GM23248 (cell line): ENCODE measurements at places on chromosomes 5 and 9. TPM values are rescaled to one million over a fixed set of nuclear protein-coding genes. Genes with fewer than 3 reads are reported as not detected.

The MARVELD2 gene
- 2.8 and 5.5 TPM in 2 replicates for total RNA-seq

The ANXA1 gene
- total RNA-seq = 986 and 1,002 TPM in 2 replicates

The CHSY3 gene
- 2.4 and 4.2 TPM in 2 replicates for total RNA-seq

DNA sequence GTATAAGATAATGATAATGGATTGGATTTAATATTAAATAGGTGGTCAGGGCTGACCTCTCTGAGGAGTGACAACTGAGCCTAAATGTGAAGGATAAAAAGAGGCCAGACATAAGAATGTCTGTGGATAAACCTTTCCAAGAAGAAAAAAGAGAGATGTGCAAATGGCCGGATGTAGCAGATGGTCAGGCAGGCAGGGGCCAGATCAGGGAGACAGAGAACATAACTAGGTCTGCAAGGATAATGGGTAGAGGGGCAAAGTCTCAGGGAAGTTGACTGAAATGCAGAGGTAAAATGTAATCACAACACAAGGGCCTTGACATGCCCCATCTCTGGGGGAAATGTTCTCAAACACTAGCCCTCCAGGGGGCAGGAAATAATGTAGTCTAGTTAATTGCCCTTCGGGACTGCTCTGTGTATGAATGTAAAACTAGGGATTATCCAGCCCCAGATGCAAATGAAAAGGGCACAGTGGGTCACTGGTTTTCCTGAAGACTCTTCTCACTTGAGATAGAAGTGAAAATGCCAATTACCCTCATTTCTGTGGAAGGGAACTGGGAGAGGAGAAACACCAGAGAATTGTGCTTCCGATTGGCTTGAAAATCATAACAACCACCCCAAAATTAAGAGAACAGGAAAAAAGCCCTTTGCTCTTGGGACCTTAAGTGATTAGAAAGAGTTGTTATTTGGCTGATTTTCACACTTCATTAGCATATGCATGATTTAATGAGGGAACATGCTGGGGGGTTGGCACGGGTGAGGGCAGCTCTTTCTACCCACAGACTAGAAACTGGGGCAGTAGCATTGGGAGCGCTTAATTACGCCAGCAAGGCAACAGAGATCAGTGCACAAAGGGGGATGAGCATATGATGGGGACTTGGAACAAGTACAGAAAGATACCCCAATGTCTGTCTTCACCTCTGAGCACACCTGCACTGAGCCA is 88.6 kb downstream of the PPP2R2B start:
- DNase-seq = no peak

DNA sequence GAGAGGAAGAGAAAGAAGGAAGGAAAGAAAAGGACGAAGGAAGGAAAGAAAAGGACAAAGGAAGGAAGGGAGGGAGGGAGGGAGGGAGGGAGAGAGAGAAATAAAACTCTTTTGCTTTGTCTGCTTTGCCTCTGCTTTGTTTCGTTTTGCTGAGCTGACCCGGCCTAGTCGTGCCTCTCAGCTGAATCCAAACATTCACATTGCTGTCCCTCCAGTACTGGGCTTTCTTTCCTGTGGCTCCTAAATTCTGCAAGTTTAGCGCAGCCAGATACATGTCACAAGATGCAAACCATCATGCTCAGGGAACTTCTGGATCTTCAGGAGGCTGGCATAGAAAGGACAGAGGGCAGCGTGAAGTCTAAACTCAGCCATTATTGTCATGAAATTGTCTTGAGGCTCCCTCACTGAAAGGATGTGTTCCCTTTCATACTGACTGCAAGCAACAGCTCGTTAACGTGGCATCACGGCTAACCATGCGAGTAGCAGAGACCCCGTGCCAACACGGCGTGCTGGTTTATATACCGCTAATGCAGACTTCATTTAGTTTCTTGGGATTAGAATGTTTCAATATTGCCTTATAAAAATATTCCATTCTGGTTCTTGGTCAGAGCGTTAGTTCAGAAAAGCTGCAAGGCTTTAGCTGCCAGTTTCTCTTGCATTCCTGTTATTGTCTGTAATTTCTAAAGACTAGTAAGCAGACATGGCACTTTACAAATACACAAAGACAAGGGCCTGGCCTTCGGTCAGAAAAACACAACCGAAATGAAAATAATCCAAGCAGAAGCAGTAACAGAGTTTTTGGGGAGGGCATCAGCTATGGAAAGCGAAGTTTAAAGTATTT is 94.2 kb downstream of the TMEM174 start:
- DNase-seq = peak; percentile 71

- no peak for DNase-seq
Observed at GRCh38 chr9:105198023-105198422, 46.4 kb upstream of the SLC44A1 start.
